Stimulated activated CD8-positive, alpha-beta memory T cell treated with anti-CD3 and anti-CD28 coated beads, Interleukin-7, amount 100 ng/mL, for 48 hours (primary cell): ENCODE measurements at places on chromosomes 6 and 20.

DNA sequence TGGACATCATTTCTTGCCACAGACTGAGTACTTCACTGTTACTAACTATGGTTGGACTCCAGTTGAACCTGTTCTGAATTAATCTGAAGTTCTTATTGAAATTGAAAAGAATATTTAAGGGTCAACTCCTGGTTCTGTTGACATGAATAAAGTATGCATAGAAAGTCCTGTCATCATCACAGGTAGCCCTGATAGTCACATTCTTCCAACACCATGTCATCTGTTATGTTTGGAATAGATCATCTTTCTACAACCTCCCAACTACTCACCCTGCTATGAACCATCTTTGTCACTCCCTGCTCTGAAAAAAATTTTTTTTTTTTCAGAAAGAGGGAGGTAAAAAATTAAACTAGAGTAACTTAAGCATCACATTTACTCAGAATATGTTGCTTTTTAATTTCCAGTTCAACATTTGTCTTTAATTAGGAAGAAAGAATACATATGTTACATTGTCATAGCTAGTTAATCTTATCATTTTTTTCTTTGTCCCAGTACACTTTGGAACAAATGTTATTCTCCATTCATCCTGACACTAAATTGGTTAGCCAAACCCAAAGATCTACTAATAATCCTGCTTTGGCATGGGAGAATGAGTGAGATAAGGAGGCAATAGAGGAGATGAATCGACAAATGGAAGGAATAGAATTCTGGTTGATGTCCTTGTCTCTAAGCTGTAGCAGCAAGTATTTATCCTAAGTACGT is 775.1 kb upstream of the NRSN1 start:
- no peak for DNase-seq

DNA sequence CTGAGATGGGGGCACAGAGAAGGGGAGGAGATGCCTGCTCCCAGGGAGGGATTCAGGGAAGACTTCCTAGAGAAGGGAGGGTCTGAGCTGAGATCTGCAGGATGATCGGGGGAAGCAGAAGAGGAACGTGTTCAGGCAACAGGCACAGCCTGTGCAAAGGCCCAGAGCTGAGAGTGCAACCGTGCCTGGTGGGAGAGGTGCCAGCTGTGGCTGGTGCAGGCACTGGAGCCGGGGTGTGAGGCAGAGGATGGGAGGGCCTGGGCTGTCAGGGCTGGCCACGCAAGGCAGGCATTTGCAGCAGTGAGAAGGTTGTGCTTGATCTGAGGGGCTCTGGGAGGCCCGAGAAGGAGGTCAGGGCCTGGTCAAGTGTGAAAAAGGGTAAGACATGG is 27.7 kb downstream of the PTGIS start:
- DNase-seq = no peak

- DNase-seq = no peak
These were observed 87.1 kb downstream of the INSM1 start for GRCh38 chr20:20454850-20455627.

- no peak for DNase-seq
These were observed 34.0 kb upstream of the INSM1 start for GRCh38 chr20:20333866-20334265.

- DNase-seq = no peak
These were observed 59.0 kb downstream of the SYCP2L start for GRCh38 chr6:10945845-10946244.

GRCh38 chr6:131635384-131636340 is 1.4 kb upstream of the ENPP3 start:
- no peak for DNase-seq

GRCh38 chr6:54111341-54112045 is at the start of gene MLIP:
Gene MLIP (plus strand): TSS chr6:54111443. CDS start chr6:54111480, 37 bp downstream.
- DNase-seq = no peak

- no peak for DNase-seq
These were observed 320.2 kb upstream of the JARID2 start for GRCh38 chr6:14925699-14926026.

GRCh38 chr20:51111290-51111689 is 88.4 kb upstream of the KCNG1 start:
- DNase-seq = no peak

DNA sequence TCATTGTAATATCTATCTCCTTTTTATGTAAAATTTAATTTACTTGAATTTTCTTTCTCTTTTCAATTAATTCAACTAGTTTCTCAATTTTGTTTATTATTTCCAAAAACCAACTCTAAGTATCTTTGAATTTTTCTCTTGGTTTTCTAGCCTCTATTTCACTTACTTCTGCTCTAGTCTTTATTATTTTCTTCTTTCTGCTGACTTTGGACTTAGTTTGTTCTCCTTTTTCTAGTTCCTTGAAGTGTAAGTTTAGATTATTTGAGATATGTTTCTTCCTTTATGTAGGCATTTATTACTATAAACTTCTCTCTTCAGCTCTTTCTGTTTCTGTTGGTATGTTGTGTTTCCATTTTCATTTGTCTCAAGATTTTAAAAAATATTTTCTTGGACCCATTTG is 70.8 kb downstream of the TNFAIP3 start:
- no peak for DNase-seq

- no peak for DNase-seq
These were observed 3.0 kb downstream of the NR2E1 start for GRCh38 chr6:108168501-108169463.

GRCh38 chr20:12466915-12467314 is 541.9 kb upstream of the SPTLC3 start:
- no peak for DNase-seq
